Pulmonary artery endothelial cell (primary cell): ENCODE measurements at places on chromosomes 16 and 17.

DNA sequence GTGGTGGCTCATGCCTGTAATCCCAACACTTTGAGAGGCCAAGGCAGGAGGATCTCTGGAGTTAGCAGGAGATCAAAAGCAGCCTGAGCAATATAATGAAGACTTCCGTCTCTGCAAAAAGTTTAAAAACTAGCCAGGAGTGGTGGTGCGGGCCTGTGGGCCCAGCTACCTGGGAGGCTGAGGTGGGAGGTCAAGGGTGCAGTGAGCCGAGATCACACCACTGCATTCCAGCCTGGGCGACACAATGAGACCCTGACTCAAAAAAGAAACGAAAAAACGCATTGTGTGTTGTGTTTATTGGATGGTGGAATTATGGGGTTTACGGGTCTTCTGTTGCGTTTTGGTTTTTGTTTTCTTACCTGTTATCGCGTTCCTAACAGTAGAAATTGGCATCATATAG lies 863 bp upstream of the DDX19A start:
- DNase-seq = no peak

DNA sequence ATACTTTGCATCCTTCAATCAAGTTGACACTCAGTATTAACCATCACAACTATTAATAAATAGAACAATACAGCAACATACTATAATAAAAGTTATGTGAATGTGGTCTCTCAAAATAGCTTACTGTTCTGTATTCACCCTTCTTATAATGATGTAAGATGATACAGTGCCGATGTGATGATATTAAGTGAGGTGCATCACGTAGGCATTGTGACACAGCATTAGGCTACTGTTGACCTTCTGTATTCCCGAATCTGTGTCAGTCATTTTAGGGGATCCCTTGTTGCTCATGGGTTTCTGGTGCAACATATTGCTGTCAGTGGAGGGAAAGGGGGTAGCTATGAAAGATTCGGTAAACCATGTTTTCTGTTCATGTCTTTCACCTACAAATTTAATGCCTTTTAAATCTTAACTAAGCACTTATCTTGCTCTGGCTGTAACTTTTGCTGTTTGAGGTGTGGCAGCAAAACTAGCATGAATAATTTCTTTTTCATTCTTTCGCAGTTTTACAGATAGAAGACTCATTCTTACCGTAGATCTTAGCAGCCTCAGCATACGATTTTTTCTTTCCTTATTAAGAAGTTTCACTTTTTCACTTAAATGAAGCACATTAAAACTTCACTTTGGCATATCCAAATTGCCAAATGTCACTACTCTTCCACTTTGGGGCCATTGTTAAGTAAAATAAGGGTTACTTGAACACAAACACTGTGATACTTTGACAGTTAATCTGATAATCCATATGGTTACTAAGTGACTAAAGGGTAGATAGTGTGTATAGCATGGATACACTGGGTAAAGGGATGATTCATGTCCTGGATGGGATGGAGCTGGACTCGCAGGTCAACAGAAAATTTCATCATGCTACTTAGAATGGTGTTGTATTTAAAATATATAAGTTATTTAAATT lies 29.6 kb downstream of the NFAT5 start:
- no peak for DNase-seq

DNA sequence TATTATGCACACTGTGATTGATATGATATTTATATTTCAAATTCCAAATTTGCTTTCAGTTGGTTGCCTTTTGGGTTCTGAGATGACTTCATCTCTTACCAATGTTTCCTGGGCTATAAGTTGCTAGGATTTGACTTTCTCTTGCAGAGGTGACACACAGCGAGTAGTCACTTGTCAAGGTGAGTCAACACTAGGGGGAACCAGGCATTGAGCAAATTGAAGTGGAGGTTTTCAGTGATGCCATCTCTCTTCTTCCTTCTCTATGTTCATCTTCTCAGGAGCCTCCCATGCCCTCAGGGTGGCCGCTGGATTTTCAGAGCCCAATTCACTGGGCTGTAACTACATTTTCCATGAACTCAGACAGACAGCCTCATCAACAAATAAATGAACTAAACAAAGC lies 6.0 kb upstream of the CPD start:
- no peak for DNase-seq

DNA sequence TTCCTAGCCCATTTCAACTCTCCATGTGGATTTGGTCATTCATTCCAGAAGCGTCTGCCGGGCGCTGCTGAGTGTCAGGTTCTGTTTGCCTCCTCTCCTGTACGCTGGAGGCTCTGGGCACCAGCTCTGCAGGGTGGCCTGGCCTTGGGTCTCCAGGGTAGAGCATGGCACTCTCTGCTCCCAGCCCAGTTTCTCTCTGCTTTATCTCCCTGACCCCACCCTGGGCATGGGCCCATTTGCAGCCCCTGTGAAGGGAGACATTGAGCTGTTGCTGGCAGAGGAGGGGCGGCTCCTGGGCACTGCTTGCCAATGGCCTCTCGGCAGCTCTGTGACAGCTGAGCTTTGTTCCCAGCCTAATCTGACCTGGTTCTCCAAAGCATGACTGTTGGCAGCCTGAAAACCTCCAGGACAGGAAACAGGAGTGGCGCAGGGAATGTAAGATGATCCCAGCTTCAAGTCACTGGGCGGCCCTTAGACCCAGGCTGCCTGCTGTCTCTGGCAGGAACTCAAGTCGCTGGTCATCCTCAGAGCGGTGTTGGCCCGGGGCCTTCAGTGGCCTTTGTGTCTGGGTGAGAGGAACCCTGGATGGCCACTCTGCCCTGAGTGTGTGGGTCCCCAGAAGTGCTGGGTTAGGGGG lies 146.8 kb downstream of the SEC14L1 start:
- DNase-seq = peak; percentile 32

DNA sequence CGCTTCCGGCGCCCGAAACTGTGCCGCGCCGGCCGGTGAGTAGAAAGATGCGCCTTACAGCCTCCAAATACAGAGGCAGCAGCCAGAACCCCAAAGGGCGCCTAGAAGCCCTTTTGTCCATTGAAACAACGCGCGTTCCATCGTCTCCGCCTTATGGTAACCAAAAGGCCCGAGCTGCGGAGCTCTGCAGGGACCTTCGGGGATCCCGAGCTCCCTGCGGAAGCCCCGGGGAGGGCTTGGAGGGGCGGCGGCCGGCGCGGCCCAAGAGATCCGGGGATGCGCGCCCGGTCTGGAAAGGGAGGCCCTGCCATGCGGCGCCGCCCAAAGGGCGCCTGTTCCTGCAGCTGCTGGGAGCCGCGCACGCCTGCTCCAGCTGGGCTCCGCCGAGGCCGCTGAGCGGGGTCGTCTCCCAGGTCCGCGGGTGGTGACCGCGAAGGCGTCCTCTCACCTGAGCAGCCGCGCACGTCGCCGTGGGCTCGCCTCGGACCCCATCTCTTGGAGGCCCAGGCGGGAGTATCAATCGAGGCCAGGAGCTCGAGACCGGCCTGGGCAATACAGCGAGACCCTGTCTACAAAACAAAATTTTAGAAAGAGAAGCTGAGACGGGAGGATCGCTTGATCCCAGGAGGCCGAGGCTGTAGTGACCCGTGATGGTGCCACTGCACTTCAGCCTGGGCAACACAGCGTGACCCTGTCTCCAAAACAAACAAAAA lies 742 bp upstream of the FBXO31 start:
- no peak for DNase-seq

DNA sequence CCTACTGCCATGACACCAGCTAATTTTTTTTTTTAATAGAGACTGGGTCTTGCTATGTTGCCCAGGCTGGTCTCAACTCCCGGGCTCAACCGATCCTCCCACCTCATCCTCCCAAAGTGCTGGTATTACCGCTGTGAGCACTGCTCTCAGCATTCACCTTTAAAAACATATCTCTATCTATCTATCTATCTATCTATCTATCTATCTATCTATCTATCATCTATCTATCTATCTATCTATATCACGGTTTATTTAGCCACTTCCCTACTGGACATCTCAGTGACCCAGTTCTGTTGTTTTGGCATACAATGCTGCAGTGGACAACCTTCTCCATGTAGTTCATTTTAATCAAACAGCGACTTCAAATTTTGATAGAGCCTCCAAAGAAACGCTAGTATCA lies 1.3 kb upstream of the PHAF1 start:
- no peak for DNase-seq

- DNase-seq = peak; percentile 17
Measured at GRCh38 chr17:49968405-49969133, 421 bp upstream of the DLX4 start.

DNA sequence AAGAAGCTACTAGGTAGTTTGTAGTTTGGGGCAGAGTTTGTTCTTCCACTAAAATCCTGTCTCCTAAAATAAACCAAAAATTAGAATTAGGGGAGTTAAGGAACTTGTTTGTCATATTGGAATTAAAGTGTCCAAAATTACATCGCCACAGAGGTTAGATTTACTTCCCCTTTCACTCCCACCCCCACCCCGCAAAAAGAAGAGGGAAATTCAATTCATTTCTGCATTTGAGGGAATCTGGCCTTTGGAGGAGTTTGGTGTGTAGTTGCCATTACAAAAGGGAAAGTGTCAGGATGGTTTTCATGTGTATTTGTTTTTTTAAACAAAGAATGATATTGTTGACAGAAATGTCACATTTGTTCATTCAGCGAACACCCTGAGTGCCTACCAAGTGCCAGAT lies 5.8 kb downstream of the TMEM97 start:
- DNase-seq = no peak

DNA sequence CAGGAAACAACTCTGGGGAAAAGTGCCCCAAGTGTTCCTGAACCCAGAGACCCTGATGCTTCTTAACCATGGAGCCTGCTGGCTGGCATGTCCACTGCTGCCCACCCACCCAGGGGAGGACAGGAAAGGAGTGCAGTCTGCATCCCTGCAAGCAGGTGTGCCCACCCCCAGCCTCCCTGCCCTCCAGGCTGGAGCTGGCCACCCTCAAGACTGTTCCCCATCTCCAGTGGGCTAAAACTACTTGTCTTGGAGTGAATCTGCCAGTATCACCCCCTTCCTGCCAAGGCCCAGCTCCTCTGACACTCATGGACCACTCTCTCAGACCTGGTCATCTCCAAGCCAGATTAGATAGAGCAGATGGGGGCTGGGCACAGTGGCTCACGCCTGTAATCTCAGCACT lies 29.8 kb downstream of the ARHGAP27 start:
- no peak for DNase-seq

DNA sequence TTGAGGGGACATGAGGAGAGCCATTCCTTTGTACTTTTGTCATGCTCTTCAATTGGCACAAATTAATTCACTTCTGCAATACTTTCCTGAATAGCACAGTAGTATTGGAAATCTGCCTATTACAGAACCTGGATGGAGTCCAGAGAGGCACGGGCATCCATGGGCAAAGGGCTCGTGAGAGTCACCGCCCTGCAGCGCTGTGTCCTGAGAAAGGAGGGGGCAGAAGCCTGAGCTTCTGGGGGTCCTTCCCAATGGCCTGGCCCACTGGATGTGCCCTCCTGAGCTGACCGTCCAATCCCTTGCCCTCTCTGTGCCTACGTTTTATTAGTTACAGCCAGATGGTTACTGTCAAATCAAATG lies 3.5 kb downstream of the G6PC1 start:
- DNase-seq = no peak

DNA sequence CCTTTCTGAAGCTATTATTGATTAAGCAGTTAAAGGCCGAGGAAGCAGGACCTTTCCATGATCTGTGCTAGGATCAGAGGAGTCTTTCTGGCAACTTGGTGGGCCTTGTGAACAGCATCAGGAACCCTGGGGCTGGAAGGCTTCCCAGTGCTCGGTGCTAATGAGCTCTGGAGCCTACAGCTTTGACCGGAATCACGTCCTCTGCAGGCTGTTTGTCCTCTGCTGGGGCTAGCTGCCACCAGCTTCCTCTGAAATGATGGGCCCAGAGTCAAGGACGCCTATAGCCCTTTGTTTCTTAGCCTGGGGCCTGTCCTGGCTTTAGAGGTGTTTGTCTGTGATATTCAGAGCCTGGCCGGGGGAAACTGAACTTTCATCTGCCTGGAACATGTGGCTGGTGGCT lies 111.6 kb downstream of the SHISA9 start:
- no peak for DNase-seq

DNA sequence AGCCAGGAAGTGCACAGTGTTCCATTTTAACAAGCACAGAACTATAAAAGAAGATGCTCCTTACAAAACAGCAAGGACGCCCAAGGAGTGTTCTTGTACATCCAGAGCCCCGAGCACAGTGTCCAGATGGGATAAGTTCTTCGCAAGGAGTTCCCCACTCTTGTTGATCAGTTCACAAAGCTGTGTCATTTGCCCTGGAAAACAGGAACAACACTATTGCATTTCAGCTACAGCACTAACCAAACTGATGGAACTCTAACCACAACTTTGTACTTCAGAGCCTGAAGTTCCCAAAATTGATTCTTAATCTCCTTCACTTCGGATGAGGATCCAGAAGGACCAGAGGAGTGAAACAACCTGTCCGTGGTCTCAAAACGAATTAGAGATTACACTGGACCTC lies 5.1 kb downstream of the COPS3 start:
- no peak for DNase-seq

- no peak for DNase-seq
Measured at GRCh38 chr16:28537076-28537475, 1.7 kb downstream of the NUPR1 start.

GRCh38 chr16:58243528-58244004 lies 45.7 kb upstream of the CSNK2A2 start:
- no peak for DNase-seq

GRCh38 chr17:31696703-31697325 lies 162.2 kb downstream of the COPRS start:
- DNase-seq = no peak

DNA sequence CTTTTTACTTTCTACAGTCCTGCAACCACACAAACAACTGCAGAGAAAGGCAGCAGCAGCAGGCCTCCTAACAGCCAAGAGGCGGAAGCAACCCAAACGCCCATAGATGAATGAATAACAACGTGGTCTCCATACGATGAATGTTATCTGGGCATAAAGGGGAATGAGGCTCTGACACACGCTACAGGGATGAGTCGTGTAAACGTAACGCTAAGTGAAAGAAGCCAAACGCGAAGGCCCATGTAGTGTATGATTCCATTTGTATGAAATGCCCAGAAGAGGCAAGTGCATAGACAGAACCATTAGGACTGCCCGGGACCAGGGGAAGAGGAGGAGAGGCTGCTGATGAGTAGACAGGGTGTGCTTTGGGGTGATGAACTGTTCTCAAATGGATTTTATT lies 94.8 kb upstream of the DNAH17 start:
- DNase-seq = no peak

GRCh38 chr16:13594823-13595222 lies 325.1 kb upstream of the ERCC4 start:
- DNase-seq = no peak

DNA sequence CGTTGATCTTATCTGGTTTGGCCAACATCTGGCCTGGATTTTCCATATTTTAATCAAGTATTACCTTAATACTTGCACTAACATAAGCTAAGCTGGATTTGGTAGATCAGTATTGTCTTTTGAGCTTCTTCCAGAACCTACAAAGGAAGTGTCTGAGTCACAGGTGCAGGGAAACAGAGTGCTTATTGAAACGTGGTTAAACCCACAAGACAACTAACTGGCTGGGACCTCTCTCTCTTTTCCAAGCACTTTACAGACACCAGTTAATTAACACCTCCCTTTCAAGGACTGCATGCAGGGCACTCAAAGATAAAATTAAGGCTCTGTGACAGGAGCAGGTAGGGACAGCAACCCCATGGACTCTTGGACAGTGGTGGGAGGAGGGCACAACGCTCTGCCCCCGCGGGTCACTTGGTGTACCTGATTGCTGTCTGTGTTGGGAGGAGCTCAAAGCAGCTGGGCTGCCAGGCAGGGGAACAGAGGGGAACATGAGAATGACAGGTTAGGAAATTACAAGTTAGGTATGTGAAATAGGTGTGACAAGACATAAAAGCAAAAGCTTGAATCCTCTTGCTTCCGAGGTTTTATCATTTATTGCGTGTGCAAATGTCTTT lies 133.7 kb upstream of the MON1B start:
- no peak for DNase-seq

- DNase-seq = no peak
Measured at GRCh38 chr17:38428112-38428642, at the start of gene ARHGAP23. Gene ARHGAP23, plus strand, starts transcription at chr17:38428464. Its CDS starts 22 bp downstream, at chr17:38428486.
